ENCODE measurements at places on chromosomes 5 and 9.

GRCh38 chr5:124941051-124942049 is 194.9 kb upstream of the ZNF608 start:
- DNase-seq: no peak

- DNase-seq: no peak
Measured at GRCh38 chr5:103601314-103601713, 38.7 kb upstream of the NUDT12 start.

DNA sequence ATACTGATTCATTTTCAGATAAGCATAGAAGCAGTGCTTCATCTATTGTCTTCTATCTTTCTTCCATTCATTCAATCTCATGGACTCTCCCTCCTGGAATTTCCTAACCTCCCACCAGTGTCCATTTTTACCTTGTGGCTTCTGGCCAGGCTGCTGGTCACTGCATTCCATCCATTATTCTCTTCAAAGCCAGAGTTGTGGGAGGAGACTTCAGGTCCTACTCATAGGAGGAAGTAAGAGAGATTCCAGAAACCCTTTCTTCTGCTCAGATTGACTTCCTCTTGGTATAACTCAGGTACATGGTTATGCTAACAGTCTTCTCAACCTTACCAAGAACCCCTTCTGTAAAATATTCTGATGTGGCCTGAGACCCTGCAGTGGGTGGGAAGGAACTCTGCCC is 153.3 kb upstream of the SLC12A2 start:
- DNase-seq: no peak

GRCh38 chr9:87334366-87334765 is 163.3 kb upstream of the DAPK1 start:
- DNase-seq: no peak

- no peak for DNase-seq
Measured at GRCh38 chr9:33852216-33852826, 35.4 kb downstream of the UBE2R2 start.

GRCh38 chr5:157816682-157817386 is 42.1 kb downstream of the CLINT1 start:
- no peak for DNase-seq

DNA sequence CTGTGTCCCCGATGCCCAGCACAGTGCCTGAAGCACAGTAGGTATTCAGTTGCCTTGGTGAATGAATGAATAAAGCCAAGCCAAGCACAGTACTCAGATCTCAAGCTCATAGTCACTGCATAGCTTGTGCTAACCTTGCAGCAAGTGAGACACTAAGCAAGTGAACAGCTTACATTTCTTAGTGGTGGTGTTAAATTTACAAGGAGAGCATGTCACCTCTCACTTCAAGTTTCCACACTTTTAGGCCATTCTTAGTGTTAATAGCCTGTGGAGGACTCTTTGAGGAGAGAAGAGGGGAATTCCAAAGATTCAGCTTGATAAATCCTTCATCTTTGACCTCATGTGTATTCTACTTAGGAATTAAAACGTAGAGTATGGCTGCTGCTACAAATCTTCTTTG is 104.7 kb downstream of the C9orf152 start:
- DNase-seq: no peak
